Heart right ventricle (tissue), 16 donors: ENCODE measurements at places on chromosomes 11 and 22. TPM values are rescaled to one million over a fixed set of nuclear protein-coding genes. Genes with fewer than 3 reads are reported as not detected.

The LRRN4CL gene
- polyA plus RNA-seq, result 2.8 TPM

The MAPK8IP1 gene
- polyA plus RNA-seq, result 2.6 TPM

The FKBP2 gene
- 376 TPM for polyA plus RNA-seq

The SAA1 gene
- polyA plus RNA-seq, result 16.1 TPM

DNA sequence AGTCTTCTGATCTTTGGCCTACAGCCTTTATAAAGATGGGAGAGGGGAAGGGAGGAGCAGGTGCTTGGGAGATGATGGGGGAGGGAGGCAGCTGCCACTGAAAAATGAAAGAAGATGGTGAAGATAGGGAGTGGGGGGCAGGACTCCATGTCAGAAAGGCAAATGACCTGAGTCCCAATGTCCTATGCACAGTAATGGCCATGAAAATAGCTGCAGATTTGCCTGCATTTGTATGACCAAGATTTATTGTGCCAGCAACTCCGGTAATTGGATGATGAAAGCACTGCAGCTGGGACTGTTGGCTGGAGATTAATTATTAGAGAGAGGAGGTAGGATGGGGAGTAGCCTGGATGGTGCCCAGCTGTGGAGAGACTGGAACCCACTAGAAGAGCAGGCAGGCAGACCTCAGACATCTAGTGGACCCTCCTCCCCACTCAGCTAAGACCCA, 36.1 kb downstream of the NEU3 start:
- DNase-seq, result no peak
- no peaks in the 10 kb centered on the region for H3K4me1 ChIP-seq
- no peak overlapping the region for H3K4me3 ChIP-seq

DNA sequence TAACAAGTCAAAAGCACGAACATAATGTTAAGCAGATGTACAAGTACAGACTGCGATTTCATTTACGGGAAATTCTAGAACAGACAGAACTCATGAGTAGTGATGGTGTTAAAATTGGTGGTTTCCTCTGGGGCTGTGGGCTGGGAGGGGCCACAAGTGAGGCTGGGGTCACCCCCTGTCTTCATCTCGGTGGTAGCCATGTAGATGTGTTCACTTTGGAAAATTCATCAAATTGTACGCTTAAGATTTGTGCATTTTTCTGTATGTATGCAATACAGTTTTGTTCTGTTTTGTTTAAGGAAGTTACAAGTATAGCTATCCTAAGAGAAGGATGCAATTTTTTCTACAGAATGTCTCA, 504 bp upstream of the ASCC2 start:
- no peaks in the 10 kb centered on the region for H3K27me3 ChIP-seq
- H3K4me1 ChIP-seq, result peaks cover 12% of the 10 kb centered on the region
- peak overlapping the region; percentile 74 for H3K4me3 ChIP-seq
- no peak for DNase-seq
- H3K27ac ChIP-seq, result peak overlapping the region; percentile 87
- peaks cover 8% of the 10 kb centered on the region for H3K36me3 ChIP-seq

GRCh38 chr11:102936864-102937509, 18.5 kb downstream of the MMP13 start:
- H3K27me3 ChIP-seq, result peaks cover 31% of the 10 kb centered on the region
- DNase-seq, result no peak
- no peaks in the 10 kb centered on the region for H3K36me3 ChIP-seq
- no peaks in the 10 kb centered on the region for H3K4me1 ChIP-seq

DNA sequence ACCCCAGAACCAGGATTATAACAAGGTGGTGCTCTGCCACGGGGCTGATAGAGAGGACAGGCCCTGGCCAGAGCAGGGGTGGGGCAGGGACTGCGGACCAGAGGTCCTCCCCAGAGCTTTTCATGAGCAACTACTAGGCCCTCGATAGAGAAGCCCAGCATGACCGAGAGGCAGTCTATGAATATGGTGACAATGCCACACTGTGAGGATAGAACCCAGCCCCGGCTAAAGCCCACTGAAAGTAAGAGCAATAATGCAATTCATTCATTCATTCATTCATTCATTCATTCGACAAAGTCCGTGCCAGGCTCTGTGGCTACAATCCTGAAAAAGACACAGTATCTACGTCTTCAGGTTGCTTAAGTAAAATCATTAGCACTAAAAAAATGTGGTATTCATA, 35.6 kb upstream of the CD5 start:
- no peak for DNase-seq
- no peaks in the 10 kb centered on the region for H3K36me3 ChIP-seq
- H3K27me3 ChIP-seq, result no peaks in the 10 kb centered on the region
- H3K4me1 ChIP-seq, result peaks cover 17% of the 10 kb centered on the region
- H3K27ac ChIP-seq, result no peak overlapping the region

- H3K27me3 ChIP-seq, result no peaks in the 10 kb centered on the region
- no peak overlapping the region for H3K27ac ChIP-seq
- H3K36me3 ChIP-seq, result no peaks in the 10 kb centered on the region
Measured at GRCh38 chr22:48098921-48099245, 1336.4 kb downstream of the TBC1D22A start.

GRCh38 chr11:748007-748359, 719 bp downstream of the TALDO1 start:
- no peaks in the 10 kb centered on the region for H3K27me3 ChIP-seq
- peaks cover 5% of the 10 kb centered on the region for H3K36me3 ChIP-seq
- H3K27ac ChIP-seq, result peak overlapping the region; percentile 95
- peaks cover 35% of the 10 kb centered on the region for H3K4me1 ChIP-seq

- no peak overlapping the region for H3K27ac ChIP-seq
- no peaks in the 10 kb centered on the region for H3K4me1 ChIP-seq
- H3K27me3 ChIP-seq, result no peaks in the 10 kb centered on the region
- no peak for DNase-seq
Measured at GRCh38 chr11:77213589-77214428, 85.8 kb downstream of the MYO7A start.

DNA sequence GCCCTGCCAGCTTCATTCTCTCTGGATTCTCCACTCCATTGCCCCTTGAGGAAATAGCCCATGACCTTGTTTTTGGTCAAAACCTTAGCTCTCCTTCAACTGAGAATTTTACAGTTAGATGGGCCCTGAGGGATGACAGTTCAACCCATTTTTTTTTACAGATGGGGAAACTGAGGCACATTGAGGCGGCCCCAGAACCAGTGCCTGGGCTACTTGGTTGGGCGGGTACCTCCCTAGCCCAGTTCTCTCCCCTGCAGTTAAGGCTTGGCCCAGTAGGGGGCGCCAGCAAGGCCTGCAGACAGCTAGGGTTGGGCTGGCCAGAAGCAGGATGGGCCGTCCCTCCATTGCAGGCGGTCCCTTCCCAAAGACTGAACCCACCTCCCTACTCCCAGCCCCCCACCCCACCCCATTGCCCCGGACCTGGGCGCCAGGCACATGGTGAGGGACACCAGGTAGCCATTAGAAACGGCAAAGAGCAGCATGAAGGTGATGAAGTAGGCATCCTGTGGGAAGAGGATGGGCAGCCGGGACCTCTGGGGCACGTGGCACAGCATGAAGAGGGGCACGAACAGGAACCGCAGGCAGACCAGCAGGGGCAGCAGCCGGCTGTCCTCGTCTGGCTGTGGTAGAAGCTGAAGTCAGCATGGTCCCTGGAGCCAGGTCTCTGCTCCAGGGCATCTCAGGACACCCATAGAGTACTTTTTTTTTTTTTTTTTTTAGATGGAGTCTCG, 7.6 kb downstream of the SLC29A2 start:
- no peaks in the 10 kb centered on the region for H3K36me3 ChIP-seq
- H3K4me3 ChIP-seq, result no peak overlapping the region
- H3K27me3 ChIP-seq, result no peaks in the 10 kb centered on the region
- DNase-seq, result peak; percentile 46
- peak overlapping the region; percentile 45 for H3K27ac ChIP-seq
- no peaks in the 10 kb centered on the region for H3K4me1 ChIP-seq

DNA sequence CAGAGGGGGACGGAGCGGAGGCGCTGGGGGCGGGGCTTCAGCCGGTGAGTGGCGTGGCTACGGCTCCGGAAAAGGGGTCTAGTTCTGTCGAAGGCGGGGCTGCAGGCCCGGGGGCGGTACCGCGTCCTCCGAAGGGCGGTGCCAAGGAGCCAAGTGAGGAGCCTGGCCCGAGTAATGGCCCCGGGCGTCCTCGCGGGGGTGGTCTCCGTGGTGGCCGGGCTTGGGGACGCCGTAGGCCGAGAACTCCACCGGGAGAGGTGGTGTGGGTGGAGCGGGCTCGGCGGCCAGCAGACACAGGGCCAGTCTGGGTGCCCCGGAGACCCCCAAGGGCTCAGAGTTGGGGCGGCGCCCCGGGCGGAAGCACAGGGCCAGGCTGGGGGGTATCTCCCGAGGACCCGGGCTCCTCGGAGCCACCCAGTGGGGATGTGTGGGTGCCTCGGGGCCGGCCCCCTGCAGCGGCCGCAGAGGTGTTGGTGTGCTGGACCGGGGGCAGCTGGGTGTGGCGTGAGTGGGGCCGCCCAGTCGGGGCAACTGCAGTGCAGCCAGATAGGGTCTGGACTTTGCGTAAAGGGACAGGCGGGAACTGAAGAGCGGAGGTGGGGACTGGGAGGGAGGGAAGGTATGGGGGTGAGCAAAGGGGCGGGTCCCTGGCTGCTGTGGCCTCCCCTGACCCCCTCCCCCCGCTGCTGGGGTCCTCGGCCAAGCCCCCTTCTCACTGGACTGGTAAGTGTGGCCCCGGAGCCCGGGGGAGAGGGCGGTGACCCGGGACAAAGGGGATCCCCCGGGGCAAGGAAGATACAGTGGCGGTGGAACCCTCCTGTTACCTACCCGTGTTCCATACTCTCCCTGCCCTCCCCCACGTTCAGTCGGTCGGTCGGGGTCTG, 838 bp downstream of the FKBP2 start:
- H3K27ac ChIP-seq, result peak overlapping the region; percentile 98
- H3K27me3 ChIP-seq, result no peaks in the 10 kb centered on the region
- peaks cover 66% of the 10 kb centered on the region for H3K4me1 ChIP-seq
- peak; percentile 59 for DNase-seq
- peak overlapping the region; percentile 99 for H3K4me3 ChIP-seq
